ENCODE measurements at places on chromosomes 1 and 21.

- DNase-seq = no peak
These were observed 3.3 kb upstream of the SLAMF8 start for GRCh38 chr1:159823406-159823805.

DNA sequence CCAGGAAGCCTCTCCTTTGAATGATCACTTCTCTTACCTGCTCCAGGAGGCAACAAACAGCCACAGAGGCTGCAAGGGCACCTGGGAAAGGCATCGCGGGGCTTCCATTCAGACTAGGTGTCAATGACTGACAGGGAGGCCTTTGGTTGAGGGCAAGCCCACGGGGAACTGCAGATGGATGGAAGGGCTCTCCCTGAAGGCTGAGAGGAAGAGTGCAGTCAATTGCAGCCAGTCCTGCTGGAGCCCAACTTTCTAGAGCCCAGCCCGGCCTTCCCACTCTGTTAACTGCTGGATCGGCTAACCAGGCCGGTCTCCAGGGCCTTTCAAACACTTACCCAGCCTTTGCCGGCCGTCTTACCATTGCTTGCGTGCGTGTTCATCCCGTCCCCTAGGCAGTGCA, 89.3 kb downstream of the LACTBL1 start:
- no peak for DNase-seq

DNA sequence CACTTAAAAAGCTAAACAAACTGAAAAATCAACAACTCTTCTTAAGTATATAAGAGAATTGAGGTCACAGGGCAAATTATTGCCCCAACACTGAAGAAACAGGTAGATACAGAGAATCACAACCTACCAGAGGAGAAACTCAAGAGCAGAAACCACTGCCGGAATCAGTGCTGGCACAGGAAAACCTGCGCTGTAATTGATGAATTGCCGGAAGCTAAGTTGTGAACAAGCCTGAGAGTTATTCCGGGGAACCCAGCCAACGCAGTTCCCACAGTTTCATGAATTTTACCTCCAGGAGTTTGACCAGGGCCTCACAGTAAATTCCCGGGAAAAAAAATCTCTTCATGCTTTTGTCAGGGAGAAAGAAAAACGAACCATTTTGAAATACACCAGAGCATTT, 657.1 kb upstream of the BRINP3 start:
- DNase-seq = no peak

DNA sequence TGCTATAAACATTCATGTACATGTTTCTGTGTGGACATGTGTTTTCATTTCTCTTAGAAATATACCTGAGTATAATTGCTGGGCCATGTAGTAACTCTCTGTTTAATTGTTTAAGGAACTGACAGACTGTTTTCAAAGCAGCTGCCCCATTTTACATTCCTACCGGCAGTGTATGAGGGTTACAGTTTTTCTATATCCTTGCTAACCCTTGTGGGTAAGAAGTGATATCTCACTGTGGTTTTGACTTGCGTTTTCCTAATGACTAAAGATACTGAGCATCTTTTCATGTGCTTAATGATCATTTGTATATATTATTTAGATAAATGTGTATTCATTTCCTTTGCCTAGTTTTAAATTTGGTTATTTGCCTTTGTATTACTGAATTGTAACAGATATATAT, 81.7 kb downstream of the DNM3 start:
- DNase-seq = no peak

- DNase-seq = no peak
These were observed 164.8 kb downstream of the KCNJ6 start for GRCh38 chr21:37751268-37751975.

- DNase-seq = no peak
These were observed 67.7 kb downstream of the SDCCAG8 start for GRCh38 chr1:243323491-243323890.

- DNase-seq = no peak
These were observed 116.5 kb downstream of the ZP4 start for GRCh38 chr1:237774246-237774645.
